ENCODE measurements at places on chromosomes 5 and 9. TPM values are rescaled to one million over a fixed set of nuclear protein-coding genes. Genes with fewer than 3 reads are reported as not detected.

Gene PPIC
- 16.4 TPM for total RNA-seq

Gene FOXD4L3
- not detected for total RNA-seq

Gene NUTM2F
- not detected for total RNA-seq

Gene ADAMTSL2
- not detected for total RNA-seq

Gene PKD2L2
- not detected for total RNA-seq

Gene OLFML2A
- 25.3 TPM for total RNA-seq

Gene PCDHA6
- not detected for total RNA-seq

Gene CXXC5
- 27.2 TPM for total RNA-seq

Gene MORN5
- total RNA-seq: not detected

Gene ENHO
- total RNA-seq: 2.7 TPM
